ENCODE measurements at places on chromosomes 1 and 21.

DNA sequence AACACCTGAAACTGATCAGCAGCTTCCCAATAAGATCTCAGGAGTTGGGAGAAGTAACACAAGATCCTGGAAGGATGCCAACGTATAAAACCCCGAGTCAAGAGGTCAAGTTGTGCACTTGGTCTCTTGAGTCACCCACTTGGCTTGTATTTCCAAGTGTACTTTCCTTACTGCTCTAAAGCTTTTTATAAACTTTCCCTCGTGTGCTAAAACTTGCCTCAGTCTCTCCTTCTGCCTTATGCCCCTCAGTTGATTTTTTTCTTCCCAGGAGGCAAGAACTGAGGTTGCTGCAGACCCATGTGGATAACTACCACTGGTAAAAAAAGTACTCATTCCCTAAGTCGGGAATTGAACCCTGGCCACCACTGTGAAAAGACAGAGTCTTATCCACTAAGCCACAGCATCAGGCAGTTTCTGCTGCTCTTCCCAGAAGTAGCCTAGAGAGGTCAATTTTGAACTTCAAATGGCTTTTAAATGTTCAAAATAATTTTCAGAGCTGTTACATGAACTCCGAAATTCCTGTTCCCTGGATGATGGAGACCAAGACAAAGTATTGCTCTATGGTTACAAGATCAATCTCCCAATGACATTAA is 28.9 kb downstream of the ITLN2 start:
- DNase-seq, result no peak

DNA sequence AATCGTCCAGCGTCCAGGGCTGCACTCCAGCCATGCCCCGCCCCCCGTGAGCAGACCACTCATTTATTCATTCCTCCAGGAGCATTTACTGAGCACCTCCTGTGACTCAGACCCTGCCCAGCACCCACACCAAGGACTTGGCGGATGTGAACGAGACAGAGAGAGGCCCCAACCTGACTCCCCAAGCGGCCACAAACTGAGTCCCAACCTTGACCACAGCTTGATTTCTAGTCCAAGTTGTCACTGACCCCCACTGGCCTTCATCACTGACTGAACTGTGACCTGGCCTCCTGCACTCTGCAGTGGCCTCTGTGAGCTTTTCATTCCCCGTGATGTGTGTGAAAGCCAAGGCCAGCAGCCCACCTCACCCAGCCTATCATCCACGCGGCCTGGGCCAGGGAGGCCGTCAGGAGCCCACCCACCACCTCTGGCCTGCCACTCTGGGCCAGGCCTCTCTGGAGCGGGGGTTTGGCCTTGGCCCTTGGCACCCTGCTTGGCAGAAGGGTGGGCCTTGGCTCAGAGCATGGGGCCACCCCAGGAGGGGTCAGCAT is 19.3 kb upstream of the RUNX3 start:
- DNase-seq, result no peak

- DNase-seq, result no peak
These were observed 180.6 kb upstream of the LHX8 start for GRCh38 chr1:74953622-74954021.

GRCh38 chr1:156549831-156550230 is 22.5 kb downstream of the IQGAP3 start:
- DNase-seq, result no peak

DNA sequence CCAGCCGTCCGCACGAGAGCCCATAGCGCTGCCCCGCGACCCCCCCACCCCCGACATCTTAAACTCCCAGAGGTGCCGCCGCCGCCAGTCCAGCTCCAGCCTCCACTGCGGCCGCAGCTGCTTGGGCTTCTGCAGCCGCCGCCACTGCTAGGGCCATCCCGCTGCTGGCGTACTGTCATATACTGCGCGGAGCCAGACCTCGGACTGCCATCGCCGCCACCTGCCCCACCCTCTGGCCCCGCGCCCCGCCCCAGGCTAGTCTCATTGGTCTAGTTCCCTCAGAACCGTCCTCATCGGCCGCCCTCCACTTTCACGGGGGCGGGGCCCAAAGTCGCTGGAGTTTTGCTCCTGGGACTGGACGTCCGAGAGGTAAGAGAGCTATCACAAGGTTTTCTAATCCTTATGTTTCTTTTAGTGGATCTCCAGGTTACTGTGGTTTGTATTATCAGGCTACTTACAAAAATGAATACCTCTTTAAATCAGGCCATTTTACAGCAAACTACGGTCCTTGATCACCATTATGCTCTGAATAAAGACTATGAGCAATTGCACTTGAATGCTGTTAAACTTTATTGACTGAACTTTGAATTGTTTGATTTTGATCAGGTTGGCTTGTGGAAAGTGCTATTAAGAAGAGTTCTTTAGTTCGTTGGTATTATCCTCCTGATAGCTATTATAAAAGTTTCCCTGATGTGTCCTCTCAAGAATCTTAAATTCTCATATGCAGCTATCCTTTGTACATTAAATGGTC is 2.8 kb upstream of the CD1D start:
- peak; percentile 44 for DNase-seq

DNA sequence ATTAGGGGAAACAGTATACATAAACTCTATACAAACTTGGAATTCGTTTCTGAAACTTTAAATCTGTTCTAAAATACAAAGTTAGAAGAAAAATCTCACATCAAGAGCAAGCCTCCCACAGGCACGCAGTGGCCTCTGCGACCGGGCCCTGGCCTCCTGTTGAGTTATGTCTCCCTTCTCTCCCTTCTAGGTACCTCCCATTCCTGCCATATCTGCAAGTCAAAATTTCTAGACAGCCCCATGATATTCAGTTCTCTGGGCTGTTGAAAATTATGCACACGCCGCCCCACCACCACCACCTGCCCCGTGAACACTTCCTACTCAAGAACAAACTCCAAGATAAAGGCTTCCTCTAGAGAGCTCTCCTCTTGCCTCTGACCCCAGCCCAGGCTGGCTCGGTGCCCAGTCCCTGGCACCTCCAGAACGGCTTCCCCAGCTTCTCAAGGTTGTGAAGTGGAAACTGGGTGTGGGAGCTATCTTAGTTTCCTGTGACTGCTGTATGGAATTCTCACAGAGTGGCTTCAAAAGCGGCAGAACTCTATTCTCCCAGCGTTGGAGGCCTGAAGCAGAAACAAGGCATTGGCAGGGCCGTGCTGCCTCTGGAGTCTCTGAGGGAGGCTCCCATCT is 37.7 kb upstream of the LRP8 start:
- no peak for DNase-seq

DNA sequence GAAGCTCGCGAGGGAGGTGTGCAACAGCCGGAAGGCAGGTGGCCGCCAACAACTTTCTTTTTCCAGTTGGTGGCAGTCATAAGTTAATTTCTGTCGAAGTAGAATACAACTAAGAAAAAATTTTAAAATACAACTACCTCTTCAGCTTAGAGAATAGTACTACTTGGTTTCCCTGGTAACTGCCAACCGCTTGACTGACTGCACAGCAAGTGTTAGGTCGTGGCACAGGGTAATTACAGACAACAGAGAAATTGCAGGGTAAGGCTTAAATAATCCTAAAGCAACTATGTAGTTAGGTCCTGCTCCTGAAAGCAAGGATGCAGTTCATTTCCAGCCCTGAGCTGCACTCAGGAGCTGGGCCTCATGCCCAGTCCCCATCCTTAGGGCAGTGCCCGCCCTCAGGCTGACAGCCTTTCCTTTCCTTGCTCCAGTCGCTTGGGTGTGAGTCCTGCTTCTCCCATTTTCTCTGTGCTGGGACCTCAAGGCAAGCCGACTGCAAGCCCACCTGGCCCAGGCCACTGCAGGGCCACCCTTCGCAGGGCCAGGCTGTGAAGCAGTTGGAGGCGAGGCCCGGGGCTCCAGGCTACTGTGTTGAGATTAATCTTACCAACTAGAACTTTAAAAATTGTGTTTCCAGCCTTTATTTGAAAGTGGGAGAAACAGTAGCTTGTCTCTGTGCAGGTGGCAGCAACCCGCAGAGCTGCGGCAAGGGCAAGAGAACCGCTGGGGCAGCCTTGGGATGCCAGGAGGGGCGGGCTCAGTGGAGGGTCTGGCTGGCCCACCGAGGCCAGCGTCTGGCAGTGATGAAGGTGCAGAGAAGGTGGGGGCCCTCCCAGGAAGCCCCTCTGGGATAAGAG is 148.3 kb downstream of the PCBP3 start:
- DNase-seq, result no peak

- no peak for DNase-seq
These were observed 4.8 kb upstream of the ZNF687 start for GRCh38 chr1:151277249-151277648.

DNA sequence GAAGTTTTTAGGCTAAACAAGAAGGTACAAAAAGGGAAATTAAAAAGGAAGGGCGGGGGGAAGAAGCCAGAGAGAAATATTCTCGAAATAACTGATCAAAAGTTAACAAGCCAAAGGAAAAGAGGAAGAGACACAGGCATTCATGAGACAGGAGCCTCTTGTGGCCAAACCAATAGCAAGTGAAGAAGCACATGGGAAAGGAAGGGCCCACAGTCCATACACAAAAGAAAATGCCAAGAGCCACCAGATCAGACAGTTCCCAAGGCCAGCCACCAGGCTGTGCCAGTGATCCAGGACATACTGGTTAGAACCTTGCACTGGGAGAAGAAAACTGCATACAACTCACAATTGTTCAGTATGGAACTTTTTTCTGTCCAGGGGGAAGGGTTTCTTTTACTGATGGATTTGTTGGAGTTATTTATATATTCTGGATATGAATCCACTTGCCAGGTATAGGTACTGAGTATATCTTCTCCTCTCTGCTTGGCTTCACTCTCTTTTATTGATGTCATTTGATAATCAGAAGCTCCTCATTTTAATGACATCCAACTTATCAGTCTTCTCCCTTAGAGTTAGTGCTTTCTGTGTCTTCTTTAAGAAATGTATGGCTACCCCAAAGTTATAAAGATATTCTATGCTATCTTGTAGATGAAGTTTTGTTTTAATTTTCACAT is 76.8 kb downstream of the CD46 start:
- peak; percentile 86 for DNase-seq

DNA sequence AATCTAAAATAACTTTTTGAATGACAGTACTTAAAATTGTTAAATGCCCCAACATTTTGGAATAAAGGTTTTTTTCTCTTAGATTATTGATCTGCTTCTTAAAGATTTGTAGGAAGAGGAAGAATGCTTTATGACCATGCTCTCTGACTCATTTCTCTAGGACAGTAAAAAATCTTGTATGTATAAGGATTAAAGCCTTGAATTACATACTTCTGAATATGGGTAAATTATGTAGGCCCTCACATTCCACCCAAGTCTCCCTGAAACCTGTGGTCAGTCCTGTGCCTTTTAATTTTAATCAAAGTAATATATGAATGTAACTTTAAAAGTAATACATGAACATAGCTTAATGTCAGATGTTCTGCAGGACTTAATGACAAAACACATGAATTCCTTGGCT is 50.5 kb downstream of the ABCD3 start:
- no peak for DNase-seq

DNA sequence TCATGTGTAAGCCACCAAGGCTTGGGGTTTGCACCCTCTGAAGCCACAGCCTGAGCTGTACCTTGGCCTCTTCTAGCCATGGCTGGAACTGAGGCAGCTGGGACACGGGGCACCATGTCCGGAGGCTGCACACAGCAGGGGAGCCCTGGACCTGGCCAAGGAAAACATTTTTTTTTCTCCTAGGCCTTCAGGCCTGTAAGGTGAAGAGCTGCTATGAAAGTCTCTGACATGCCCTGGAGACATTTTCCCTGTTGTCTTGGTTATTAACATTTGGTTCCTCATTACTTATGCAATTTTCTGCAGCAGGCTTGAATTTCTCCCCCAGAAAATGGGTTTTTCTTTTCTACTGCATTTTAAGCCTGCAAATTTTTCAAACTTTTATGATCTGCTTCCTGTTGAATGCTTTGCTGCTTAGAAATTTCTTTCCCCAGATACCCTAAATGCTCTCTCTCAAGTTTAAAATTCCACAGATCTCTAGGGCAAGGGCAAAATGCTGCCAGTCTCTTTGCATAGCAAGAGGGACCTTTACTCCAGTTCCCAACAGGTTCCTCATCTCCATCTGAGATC is 295.8 kb downstream of the LTN1 start:
- DNase-seq, result no peak

GRCh38 chr1:29685387-29685786 is 449.1 kb downstream of the PTPRU start:
- no peak for DNase-seq

GRCh38 chr1:241485554-241485992 is 34.0 kb downstream of the FH start:
- DNase-seq, result no peak

DNA sequence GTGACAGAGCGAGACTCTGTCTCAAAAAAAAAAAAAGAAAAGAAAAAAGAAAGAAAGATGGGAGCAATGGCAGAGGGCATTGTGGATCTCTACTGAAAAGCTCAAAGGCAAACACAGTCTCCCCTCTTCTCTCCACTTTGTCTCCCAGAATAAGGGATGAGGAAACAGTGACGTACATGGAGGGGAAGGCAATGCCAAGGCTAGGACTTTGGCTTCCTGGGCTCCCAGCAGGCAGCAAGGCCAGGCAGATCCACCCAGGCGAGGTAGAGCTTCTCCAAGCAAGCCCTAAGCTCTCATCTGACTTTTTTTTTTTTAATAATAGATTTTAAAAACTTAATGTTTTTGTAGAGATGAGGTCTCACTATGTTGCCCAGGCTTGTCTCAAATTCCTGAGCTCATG is 4.6 kb downstream of the ARHGEF2 start:
- no peak for DNase-seq

GRCh38 chr1:224065455-224065854 is 48.5 kb upstream of the FBXO28 start:
- no peak for DNase-seq

DNA sequence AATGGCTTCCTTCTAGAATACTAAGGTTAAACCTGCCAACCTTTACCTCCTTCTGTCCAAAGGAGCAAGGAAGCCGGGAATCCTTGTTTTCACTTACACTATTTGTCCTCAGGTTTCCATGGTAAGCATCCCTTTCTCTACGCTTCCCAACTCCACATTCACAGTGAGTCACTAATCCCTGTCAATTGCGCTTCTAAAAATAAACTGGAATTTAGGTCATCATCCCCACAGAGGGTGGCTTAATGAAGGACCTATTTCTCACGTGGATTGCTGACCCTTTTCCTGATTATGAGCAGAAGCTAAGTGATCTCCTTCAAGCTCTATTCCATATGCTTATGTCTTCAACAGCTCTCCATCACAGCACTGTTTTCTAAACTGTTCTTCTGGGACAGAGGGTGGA is 39.9 kb upstream of the ABCA4 start:
- peak; percentile 20 for DNase-seq

DNA sequence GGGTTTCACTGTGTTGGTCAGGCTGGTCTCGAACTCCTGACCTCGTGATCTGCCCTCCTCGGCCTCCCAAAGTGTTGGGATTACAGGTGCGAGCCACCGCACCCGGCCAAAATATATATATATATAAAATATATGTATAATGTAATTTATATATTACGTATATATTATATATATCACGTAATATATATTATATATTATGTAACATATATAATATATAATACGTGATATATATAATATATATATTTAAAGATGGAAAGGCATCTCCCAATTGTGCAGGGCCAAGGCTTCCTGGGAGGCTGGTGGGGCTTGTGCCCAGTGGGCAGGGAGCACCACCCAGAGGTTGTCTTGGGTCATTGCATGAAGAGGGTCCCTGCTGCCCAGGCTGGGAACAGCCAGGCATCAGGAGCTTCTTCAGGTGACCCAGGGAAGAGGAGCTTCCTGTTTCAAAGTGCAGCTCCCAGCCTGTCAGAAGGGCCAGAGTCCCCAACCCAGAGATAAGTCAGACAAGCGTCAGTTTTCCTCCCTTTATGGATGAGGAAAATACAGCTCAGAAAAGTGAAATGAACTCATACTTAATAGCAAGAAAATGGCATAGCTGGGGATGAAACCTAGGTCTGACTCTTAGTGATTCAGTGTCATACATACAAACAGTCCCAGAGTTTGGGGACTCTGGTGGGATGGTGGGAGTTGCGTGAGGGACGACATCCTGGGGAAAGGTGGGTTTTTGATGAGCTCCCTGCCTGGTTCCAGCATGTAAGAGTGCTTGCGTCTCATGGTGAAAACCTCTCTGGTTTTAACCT is 12.0 kb downstream of the UBE2Q1 start:
- peak; percentile 34 for DNase-seq

Measured in putamen (tissue), 1 donor.